ENCODE measurements at places on chromosomes 12 and 14.

DNA sequence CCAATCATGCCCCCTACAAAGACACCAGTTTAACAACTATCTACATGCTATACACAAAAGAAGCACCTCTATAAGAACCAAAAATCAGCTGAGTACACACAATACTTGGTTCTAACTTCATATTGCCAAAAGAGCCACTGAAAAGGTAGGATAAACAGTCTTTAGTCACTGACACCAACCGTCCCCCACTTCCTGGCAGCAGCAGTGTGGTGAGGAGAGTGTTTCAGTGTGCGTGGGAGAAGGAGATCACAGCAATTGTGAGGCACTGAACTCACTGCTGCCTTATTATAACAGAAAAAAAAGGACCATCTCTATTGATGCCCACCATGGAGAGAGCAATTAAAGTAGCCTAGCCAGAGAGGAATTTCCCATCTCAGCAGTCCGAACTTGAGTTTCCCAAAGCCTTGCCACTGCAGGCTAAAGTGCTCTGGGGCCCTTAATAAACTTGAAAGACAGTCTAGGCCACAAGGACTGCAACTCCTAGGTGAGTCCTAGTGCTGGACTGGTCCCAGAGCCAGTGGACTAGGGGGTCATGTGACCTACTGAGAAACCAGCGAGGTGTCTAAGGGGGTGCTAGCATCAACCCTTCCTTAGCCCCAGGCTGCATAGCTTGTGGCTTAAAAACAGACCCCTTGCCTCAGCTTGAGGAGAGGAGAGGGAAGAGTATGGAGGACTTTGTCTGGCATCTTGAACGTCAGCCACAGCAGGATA is 37.1 kb upstream of the LMNTD1 start:
- no peak for DNase-seq

DNA sequence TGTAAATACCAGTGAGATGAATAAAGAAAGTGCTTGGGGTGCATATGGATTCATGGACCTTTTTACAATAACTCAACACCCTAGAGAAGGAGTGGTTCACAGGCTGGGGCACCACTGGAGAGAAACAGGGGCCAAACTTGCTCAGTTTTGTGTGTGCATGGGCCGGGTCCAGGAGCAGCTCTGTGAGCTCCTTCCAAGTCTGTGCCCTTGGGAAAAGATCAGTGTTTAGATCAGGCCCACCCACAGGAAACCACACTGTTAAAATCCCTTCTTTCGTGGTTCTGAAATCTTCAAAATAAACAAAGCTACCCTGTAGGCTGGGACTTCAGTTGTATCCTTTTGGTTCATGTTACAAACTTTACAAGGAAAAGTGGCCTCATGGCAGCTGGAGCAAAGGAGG is 156.1 kb upstream of the TMEM260 start:
- no peak for DNase-seq

- DNase-seq = peak; percentile 80
Observed at GRCh38 chr12:130838951-130839769, at the start of gene STX2. TSS of gene STX2 (minus strand) at chr12:130839250. CDS start at chr12:130839099, 151 bp downstream.

GRCh38 chr12:78290606-78291345 is 460.1 kb downstream of the NAV3 start:
- no peak for DNase-seq

- DNase-seq = no peak
Observed at GRCh38 chr14:71705460-71705859, 226.8 kb upstream of the RGS6 start.

GRCh38 chr14:75655235-75655634 is 5.4 kb downstream of the ERG28 start:
- DNase-seq = no peak

- no peak for DNase-seq
Observed at GRCh38 chr12:25904442-25904841, 54.0 kb upstream of the RASSF8 start.
